CD8-positive, alpha-beta memory T cell (primary cell): ENCODE measurements at places on chromosomes 4 and X. TPM values are rescaled to one million over a fixed set of nuclear protein-coding genes. Genes with fewer than 3 reads are reported as not detected.

Gene HTATSF1
- 73.1 TPM for polyA plus RNA-seq

Gene INPP4B
- 52.6 TPM for polyA plus RNA-seq

Gene DCHS2
- polyA plus RNA-seq, result not detected

Gene PDGFRA
- not detected for polyA plus RNA-seq

Gene UGT2B10
- polyA plus RNA-seq, result not detected

Gene ZBED1
- 41.9 TPM for polyA plus RNA-seq

Gene NXF2
- polyA plus RNA-seq, result not detected

Gene MEPE
- polyA plus RNA-seq, result not detected

Gene SSX5
- not detected for polyA plus RNA-seq

Gene EDNRA
- not detected for polyA plus RNA-seq

Gene ANKRD50
- polyA plus RNA-seq, result 0.16 TPM

- no peaks in the 10 kb centered on the region for H3K27me3 ChIP-seq
- H3K4me3 ChIP-seq, result no peak overlapping the region
- DNase-seq, result no peak
- H3K4me1 ChIP-seq, result no peaks in the 10 kb centered on the region
Measured at GRCh38 chrX:42955349-42955748, 177.4 kb upstream of the PPP1R2C start.

DNA sequence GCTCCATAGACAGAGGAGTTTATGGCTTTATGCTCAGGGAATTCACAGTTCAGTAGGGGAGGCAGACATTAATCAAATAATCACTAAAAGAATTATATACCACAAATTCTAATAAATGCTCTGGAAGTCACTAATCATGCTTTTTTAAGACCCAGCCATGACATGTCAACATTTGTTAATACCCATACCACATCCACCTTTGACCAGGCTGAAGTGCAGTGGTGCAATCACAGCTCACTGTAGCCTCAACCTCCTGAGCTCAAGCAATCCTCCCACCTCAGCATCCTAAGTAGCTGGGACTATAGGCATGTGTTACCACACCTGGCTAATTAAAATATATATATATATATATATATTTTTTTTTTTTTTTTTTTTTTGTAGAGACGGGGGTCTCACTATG, 12.8 kb upstream of the SCD5 start:
- no peaks in the 10 kb centered on the region for H3K36me3 ChIP-seq
- DNase-seq, result no peak
- no peak overlapping the region for H3K27ac ChIP-seq
- H3K4me3 ChIP-seq, result no peak overlapping the region

DNA sequence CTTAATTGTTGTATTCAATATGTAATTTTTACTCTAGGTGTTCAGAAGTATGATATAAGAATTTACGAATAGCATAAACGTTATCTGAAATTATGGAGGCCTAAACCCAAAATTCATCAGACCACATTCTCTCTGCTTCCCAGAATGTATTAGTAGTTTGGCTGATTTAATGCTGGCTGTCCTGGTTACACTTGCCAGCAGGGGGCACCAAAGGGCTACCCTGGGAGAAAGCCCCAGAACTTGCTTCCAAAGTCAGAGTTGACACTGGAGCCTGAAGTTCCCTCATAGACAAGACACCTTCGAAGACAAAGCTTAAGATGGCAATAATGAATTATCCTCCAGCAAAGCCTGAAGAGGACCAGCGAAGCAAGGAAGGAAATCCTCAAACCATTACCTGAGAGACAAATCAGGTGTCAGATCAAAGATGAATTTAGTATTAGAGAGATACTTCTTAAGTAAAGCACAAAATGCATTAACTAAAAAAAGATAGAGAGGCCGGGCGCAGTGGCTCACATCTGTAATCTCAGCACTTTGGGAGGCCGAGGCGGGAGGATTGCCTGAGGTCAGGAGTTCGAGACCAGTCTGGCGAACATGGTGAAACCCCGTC, 11.3 kb upstream of the ANOS1 start:
- no peak overlapping the region for H3K4me3 ChIP-seq
- H3K4me1 ChIP-seq, result no peaks in the 10 kb centered on the region
- H3K27me3 ChIP-seq, result no peaks in the 10 kb centered on the region
- H3K27ac ChIP-seq, result no peak overlapping the region
- no peaks in the 10 kb centered on the region for H3K36me3 ChIP-seq

DNA sequence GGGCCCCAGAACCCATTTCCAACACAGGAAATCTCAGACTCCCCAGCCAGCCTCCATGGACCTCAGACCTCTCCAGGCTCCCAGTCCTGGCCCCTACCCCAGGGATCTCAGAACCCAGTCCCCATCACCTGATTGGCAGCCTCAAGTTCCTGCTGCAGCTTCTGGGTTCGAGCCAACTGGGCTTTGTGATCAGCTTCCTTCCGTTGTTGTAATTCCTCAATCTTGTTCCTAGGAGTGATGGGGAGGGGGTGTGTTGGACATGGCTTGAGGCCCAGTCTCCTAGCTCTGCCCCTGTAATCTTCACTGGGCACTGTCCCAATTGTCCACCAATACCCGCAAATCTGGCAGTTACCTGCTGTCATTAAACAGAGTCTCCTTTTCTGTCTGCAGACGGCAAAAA, 12.6 kb downstream of the GRIPAP1 start:
- H3K27ac ChIP-seq, result no peak overlapping the region
- H3K4me1 ChIP-seq, result no peaks in the 10 kb centered on the region
- peaks cover under 1% of the 10 kb centered on the region for H3K36me3 ChIP-seq
- H3K27me3 ChIP-seq, result no peaks in the 10 kb centered on the region
- no peak overlapping the region for H3K4me3 ChIP-seq

- no peak for DNase-seq
- H3K27ac ChIP-seq, result no peak overlapping the region
- no peak overlapping the region for H3K4me3 ChIP-seq
- H3K36me3 ChIP-seq, result peaks cover 11% of the 10 kb centered on the region
Measured at GRCh38 chr4:751676-752075, 46.0 kb downstream of the PCGF3 start.

DNA sequence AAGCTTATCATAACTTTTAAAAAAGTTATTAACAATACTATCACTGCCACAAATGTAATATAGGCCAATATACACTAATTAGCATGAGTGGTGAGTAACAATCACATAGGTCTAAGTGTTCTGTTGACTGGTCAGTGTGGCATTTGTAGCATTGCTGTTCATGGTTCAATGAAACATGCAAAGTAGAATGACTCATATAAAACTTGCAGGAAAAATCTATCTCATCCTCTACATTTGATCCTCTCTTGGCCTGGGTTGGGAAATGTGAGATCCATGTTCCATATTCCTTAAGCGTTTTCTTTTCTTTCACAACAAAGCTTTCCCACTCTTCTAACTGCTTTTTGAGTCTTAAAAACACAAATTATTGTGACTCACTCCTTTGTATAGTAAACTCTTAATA, 1418.7 kb downstream of the FSTL5 start:
- H3K4me3 ChIP-seq, result no peak overlapping the region
- H3K36me3 ChIP-seq, result no peaks in the 10 kb centered on the region

DNA sequence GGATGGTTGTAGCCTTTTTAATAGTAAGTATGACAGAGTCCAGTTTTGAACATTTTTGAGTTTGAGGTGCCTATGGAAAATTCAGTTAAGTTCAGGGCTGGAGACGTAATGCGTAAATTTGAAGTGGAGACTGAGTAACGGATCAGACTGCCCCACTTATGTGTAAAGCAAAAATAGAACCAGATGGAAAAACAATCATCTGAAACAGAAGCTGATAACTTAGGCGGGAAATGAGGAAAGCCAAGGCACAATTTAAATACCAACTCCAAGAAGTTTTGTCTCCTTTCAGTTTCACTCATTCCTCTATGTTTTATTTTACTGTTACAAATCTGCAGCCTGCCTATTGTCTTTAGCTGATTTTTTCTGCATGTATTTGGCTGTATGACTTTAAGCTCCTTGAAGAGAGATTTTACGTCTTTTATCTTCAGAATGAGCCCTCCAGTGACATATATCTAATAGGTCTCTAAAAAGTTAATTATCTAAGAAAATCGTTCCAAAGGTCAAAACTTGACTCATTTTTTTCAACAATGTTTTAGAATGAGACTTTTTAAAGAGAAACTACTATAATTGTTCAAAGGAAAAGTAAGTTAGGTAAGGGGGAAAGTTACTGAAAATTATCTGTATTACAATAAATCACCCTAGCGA, 1.1 kb downstream of the SGCB start:
- H3K4me3 ChIP-seq, result peak overlapping the region; percentile 62
- DNase-seq, result no peak
- no peak overlapping the region for H3K27ac ChIP-seq
- no peaks in the 10 kb centered on the region for H3K27me3 ChIP-seq

- no peaks in the 10 kb centered on the region for H3K36me3 ChIP-seq
- H3K4me1 ChIP-seq, result no peaks in the 10 kb centered on the region
- no peaks in the 10 kb centered on the region for H3K27me3 ChIP-seq
Measured at GRCh38 chrX:69305333-69306062, 140.2 kb upstream of the PJA1 start.

DNA sequence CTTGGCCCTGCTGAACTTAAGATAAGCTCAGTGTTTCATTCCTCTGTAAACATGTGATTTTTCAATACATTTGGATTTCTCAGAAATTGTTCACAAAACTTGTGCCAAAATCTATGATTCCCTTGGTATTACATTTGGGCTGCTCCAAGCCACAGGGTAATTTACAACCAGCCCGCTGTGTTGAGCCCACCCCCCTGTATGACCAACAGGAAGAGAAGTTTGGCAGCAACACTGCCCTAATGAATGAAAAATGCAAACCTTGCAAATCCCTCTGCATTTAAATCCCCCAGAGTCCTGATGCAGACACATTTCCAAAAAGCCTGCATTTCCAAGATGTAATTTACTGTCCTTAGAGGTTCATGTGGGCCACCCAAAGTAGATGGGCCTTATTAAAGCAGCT, 34.1 kb upstream of the GAB1 start:
- no peak overlapping the region for H3K27ac ChIP-seq
- H3K27me3 ChIP-seq, result no peaks in the 10 kb centered on the region
- H3K4me1 ChIP-seq, result no peaks in the 10 kb centered on the region
- H3K4me3 ChIP-seq, result no peak overlapping the region
- no peak for DNase-seq

DNA sequence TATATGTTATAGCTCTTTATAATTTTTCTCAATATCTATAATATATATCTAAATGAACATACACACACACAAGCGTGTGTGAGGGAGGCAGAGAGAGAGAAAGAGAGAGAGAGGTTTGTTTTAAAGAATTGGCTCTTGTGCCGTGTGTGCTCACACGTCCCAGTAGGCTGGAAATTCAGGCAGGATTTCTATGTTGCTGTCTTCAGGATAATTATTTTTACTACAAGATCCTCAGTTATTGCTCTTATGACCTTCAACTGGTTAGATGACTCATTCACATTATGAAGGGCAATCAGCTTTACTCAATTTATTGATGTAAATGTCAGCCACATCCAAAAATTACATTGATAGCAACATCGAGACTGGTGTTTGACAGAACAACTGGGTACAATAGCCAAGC, 1520.7 kb upstream of the PCDH7 start:
- no peaks in the 10 kb centered on the region for H3K27me3 ChIP-seq
- no peak for DNase-seq
- no peak overlapping the region for H3K4me3 ChIP-seq
- no peak overlapping the region for H3K27ac ChIP-seq
- no peaks in the 10 kb centered on the region for H3K36me3 ChIP-seq

DNA sequence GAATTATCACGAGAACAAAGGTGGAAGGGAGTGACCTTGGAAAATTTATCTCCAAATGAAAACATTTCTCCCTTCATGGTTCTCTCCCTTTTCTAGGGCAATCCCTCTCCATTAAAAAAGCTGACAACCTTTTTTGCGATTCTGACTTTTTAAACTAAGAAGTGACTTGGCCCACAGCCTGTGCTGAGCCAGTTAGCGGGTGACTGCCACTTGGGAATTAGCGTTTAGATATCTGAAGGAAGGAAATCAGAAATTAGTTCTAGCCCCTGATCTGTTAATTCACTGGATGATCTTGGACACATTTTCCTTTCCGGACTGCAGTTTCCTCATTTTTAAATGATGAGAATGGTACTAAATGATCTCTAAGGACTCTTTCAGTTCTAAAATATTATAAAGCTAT, 245.0 kb downstream of the FBXO8 start:
- no peak for DNase-seq
- no peak overlapping the region for H3K27ac ChIP-seq
- no peaks in the 10 kb centered on the region for H3K4me1 ChIP-seq
- H3K36me3 ChIP-seq, result no peaks in the 10 kb centered on the region
- H3K27me3 ChIP-seq, result no peaks in the 10 kb centered on the region
